IMR-90 (cell line): ENCODE measurements at places on chromosomes 2 and 18. TPM values are rescaled to one million over a fixed set of nuclear protein-coding genes. Genes with fewer than 3 reads are reported as not detected.

DNA sequence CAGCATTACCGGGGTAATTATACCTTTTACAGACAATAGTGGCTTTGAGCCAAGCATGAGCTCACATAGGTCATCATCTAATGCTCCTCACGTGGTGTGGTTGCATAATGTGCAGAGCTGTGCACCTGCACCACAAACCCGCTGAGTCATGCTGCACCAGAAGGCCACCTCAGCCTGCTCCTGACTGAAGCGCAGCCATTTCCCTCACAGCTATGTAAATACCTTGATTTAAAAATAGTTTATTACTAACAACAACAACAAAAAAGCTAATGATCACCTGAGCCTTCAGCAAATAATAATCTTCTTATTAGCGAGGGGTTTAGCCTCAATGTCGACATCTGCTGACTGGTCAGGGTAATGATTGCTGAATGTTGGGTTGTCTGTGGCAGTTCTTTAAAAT, 238.8 kb downstream of the MBD5 start:
- peak; percentile 40 for DNase-seq

- peak; percentile 10 for DNase-seq
Observed at GRCh38 chr2:185291035-185291647, 447.5 kb upstream of the FSIP2 start.

The MRPL30 gene
- 34.8 and 39.2 TPM in 2 replicates for total RNA-seq

GRCh38 chr2:101419096-101419663, 31.9 kb upstream of the CREG2 start:
- DNase-seq = peak; percentile 74

DNA sequence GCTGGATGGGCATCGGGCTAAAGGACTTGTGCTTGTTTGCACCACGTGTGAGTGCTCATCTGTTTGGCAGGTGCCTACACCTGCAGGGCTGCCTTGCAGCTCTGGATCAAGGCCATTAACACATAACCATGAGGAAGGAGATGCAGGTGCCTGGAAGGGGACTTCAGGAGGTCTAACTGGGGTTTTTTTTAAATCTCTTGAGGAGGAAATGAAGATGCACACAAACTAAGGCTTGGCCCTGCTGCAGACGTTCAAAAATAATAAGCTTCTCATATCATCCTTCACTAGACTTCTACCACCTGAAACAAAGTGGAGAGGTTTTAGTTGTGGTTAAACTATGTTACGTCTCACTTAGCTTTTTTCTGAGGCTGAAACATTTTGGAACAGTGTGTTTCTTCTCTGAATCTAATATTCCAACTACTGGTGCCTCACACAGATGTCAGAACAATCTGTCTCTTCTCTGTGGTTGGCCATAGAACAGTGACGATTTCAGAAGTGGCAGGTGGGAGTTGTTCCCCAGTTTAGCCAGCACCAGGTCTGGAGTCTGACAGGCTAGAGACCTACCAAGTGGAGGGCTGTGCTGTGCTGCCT, 36.5 kb downstream of the BCL2L11 start:
- no peak for DNase-seq

The POTEJ gene
- not detected in 2 replicates for total RNA-seq

DNA sequence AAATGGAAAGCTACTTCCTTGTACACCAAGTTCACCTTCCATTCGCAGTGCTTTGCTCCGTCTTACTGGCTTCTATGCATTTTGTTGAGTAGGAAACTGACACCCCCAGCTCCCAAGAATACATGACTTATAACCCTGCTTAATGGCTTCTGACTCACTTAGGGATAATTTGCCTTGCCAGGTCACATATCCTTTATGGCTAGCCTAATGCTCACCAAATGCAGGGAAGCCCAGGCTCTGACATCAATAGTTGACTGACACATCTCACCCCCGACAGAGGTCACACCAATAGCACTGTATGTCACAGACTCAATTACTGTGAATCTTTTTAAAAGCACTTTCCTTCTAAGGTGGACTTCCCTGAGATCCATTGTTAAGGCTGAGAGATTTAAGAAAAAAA, 147.2 kb downstream of the DTNA start:
- no peak for DNase-seq

GRCh38 chr18:76903386-76903785, 81.0 kb downstream of the ZNF236 start:
- DNase-seq = no peak

The RSAD2 gene
- total RNA-seq = not detected in 2 replicates

GRCh38 chr2:138327967-138328366, 173.6 kb upstream of the SPOPL start:
- DNase-seq = no peak

- DNase-seq = no peak
Observed at GRCh38 chr2:59733970-59734369, 819.5 kb downstream of the BCL11A start.

GRCh38 chr18:48922801-48923730, 27.7 kb downstream of the SMAD7 start:
- DNase-seq = peak; percentile 82

DNA sequence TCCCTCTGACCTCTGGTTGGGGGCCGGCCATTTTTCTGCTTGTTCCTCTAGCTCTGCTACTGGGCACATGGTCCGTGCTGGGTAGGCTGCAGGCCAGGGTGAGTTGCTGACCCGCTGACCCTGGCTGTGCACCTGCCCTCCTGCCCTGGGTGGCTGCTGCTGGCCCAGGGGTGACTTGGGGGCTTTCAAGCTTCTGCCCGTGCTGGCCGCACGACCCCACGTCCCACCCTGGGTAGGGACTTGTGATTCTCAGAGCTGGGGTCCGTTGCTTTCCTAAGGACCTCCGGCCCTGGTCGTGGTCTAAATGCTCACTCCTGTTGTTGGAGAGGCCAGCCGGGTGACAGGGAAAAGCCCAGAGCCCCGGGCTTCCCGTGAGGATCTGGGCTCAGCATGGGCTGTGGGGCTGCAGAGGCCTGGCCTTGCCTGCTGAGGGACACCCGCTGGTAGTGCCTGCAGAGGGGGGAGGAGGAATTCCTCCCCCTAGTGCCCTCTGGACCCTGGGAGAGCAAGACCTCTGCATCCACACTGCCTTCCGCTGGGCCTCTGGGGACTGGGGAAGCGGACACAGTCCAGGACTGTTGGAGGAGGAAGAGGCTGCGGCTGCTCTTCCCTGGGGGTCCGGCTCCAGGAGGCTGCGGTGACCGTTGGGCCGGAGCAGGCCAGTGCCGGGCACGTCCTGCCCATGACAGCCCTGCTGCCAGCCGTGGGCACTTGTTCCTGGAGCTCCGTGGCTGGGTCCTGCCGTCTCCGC, 6.3 kb upstream of the GAL3ST2 start:
- DNase-seq = no peak

DNA sequence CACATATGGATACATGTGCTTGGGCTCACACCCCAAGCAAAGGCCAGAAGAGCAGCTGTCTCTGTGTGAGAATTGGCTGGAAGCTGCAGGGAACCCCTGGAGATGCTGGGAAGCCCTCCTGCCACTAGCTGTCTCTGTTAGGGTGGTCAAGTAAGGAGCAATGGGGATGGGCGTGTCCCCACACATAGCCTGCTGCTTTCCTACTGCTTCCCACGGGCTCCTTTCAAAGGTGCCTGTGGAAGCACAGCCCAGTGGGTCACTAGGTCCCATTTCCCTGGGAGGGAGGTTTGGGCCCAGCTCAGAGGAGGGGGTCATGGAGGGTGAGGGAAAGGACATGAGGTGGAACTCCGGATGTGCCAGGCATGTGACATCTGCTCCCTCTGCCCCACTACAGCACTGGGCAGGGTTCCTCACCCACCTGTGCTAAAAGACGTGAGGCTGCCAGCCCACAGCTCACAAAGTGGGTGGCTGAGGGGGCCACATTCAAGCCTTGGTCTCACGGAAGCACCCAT, 24.4 kb upstream of the MAL start:
- no peak for DNase-seq
